ENCODE measurements at places on chromosomes 3 and 15.

DNA sequence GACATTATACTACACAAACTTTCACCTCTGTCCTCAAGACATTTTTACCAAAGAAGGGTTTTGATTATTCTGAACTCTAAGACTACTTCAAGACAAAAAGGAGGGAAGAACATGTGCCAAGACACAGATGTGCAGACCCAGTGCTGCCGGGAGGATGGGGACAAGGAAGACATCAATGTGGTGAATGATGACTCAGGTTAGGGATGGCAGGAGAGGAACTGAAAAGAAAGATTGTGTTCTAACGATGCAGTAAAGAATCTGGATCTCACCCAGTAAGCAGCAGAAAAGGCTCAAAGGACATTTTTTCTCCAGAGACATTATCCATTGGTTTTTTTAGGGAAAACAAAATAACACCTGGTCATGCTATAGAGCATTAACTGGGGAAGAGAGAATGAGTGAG is 449.9 kb upstream of the NR2F2 start:
- no peak for DNase-seq

DNA sequence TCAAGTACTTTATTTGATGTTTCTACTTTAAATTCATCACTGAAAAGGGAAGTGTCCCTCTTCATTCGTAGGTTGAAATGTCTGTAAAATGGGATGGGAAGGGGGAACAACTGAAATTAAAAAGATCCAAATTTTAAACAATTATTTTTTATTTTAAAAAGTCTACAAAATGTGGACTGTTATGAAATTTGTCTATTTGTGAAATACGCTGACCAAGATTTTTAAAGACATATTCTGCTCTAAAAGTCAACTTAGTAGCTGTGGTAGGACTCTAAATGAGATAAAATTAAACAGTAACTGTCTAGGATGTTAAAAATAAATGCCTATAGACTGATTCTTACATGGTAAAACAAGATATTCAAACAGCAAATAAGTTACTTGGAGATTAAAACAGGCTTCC is 67.3 kb downstream of the ADAM10 start:
- DNase-seq: no peak

GRCh38 chr3:134294302-134295280 is 43.9 kb upstream of the RYK start:
- peak; percentile 79 for DNase-seq

DNA sequence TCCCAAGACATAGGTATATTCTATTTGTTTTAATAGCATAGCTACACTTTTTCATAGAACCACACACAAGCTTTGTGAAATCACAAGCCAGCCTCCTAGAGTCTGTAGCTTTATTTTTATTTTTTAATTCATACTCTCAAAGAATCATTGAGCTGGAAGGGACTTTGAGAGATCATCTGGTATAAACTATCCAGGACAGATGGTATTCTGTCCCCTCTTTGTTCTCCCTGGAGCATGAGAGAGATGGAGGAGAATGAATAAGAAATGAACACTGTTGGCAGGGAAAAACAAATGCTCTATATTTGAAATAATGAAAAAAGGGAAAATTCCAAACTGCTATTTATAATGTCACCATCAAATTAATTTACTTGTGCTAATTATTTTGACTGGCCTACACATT is 338.7 kb upstream of the IL12A start:
- DNase-seq: no peak

GRCh38 chr15:51051776-51052175 is 42.9 kb downstream of the TNFAIP8L3 start:
- DNase-seq: no peak

- DNase-seq: no peak
Measured at GRCh38 chr3:138473391-138473790, 39.0 kb downstream of the ESYT3 start.

GRCh38 chr3:157310329-157311052 is 126.2 kb upstream of the PTX3 start:
- no peak for DNase-seq

- no peak for DNase-seq
Measured at GRCh38 chr3:34109846-34110245, 311.4 kb downstream of the PDCD6IP start.

- DNase-seq: no peak
Measured at GRCh38 chr15:36323615-36324014, 255.8 kb upstream of the CDIN1 start.

- DNase-seq: no peak
Measured at GRCh38 chr3:23459465-23459864, 256.3 kb downstream of the UBE2E2 start.

All from central memory CD4-positive, alpha-beta T cell (primary cell).